Panc1 (cell line): ENCODE measurements at places on chromosomes 7 and 10. TPM values are rescaled to one million over a fixed set of nuclear protein-coding genes. Genes with fewer than 3 reads are reported as not detected.

Gene CDHR1
- 0.39 TPM for total RNA-seq

DNA sequence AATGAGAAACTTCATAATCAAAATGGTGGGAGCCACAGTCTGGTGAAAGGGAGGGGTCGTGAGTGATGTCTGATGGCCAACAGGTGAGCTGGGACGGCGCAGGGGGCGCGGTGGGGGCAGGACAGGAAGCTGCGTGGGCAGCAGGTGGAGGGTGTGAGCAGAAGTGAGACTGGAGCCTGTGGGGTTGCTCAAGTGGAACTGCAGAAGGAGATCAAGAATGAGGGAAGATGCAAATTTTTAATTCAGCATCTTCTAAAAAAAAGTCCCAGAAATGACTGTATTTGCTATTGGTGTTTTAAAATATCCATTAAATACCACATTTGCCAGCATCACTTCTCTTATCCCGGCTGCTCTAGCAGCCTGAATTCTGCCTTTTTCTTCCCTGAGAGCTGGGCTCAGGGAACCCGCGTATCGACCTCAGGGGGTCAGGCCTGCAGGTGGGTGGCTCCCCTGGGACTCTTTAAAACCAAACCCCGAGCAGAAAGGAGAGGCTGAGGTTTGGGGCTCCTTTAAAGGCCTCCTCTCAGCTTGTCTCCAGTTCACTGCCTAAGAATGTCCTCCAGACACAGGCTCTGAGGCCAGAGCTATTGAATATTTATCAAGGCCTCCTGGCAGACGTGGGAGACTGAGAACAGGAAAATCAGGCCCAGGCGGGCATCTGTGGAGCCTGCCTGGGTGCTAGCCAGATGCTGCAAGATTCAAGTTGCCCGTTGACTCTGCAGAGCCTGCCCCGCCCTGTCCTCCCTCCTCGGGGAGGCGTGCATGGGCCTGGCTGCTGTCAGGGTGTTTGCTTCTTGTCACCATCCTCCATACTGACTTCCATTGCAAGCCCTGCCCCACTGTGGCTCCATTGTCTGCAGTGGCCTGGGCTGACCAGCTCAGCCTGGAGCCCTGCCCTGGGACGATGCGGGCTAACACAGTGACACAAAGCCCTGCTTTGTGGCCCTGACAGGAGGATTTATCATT, 53.9 kb downstream of the SYPL1 start:
- DNase-seq: no peak

DNA sequence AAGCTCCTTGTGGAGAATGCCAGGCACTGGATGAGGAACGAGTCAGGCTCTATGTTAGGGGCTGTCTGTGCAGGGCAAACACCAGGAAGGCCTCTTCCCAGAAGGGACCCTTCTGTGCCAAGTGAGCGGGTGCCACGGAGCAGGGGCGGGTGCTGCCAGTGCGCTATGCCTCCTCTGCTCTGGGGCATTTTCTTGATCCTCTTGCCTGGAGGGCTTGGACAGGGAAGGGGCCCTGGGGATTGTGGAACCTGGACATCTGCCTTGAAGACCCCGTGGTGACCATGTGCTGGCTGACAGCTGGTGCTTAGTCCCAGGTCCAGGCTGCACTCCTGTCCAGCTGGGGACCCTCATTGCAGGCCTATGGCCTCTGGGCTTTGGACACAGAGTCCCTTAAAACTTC, 15.4 kb upstream of the TBRG4 start:
- DNase-seq: no peak

GRCh38 chr7:149625947-149626392, 128.4 kb upstream of the ZNF746 start:
- DNase-seq: no peak
